ENCODE measurements at places on chromosomes 1 and 21.

- no peak for DNase-seq
These were observed at the start of gene ITGB2 for GRCh38 chr21:44920694-44921604. ITGB2 (minus strand) TSS chr21:44920899; CDS start chr21:44910782, 10,117 bp downstream.

- no peak for DNase-seq
These were observed 198.5 kb downstream of the DYRK1A start for GRCh38 chr21:37564924-37565529.

- no peak for DNase-seq
These were observed 239.3 kb downstream of the ASTN1 start for GRCh38 chr1:176925223-176925622.

- no peak for DNase-seq
These were observed 6.6 kb upstream of the FCGR2A start for GRCh38 chr1:161498646-161499045.

- DNase-seq: no peak
These were observed 267.8 kb downstream of the C1orf94 start for GRCh38 chr1:34444516-34444915.

DNA sequence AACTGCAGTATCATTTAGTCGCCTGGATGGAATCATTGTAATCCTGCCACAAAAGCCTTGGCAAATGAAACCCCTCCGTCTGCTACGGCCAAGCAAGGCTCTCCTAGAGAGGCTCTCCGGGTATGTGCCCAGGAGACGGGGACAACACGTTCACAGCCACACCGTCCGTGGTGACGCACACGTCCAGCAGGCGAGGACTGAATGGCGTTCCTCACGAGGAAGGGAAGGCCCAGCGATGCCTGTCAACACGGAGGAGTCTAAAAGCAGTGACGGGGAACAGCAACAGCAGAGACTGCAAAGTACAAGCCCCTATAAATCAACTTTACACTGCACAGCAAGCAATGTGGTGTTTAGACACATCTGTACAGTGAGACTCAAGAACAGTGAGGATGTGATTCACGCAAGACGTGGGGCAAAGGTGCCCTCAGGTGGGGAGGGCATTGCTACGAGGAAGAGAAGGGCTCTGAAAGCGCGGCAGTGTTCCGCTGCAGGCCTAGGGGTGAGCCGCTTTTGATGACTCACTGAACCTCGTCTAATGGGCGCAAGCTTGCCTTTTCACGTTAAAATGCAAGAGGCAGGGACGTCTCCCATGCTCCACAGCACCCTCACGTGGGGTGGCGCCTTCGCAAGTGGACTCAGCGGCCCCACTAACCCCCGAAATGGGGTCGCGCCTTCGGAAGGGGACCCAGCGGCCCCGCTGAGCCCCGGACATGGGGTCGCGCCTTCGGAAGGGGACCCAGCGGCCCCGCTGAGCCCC lies 6.8 kb downstream of the WRAP73 start:
- DNase-seq: no peak

DNA sequence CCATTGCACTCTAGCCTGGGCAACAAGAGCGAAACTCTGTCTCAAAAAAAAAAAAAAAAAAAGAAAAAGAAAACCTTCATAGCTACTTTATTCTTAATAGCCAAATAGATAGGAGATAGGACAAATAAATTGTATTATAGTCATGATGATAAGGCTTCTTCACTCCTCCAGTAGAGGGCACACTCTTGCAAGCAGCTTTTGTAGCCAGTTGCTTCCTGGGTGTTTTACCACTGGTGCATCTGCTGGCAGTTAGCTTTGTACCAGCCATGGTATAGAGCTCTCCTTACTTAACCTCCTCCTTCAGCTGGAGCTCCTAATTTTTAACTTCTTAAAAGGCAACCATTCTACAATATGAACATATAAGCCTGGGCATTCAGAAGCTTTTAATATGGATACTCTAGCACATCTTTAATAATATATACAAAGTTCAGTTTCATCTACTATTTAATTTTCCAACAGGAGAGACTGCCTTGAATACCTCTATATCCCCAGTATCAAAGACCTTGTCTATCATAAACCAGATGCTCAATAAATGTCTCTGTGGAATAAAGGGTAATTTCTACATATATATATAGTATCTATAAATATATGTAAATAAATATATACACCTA lies 35.8 kb downstream of the EVI5 start:
- DNase-seq: peak; percentile 13

GRCh38 chr21:36431252-36431651 lies 46.1 kb downstream of the CHAF1B start:
- no peak for DNase-seq

DNA sequence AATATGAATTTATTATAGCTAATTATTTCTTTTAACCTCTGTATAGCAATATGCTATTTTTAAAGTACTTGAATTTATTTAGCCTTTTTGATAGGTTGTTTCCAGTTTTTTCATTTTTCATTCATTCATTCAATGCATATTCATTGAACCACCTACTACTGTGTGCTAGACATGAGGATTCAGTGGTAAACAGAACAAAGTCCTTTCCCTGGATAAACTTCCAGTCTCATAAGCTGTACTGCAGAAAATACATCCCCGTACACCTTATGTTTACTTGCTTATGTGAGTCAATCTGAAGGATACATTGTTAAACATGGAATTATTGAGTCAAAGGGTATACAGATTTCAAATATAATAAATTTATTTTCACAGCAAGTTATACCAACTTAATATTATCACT lies 21.9 kb downstream of the AGL start:
- DNase-seq: no peak

DNA sequence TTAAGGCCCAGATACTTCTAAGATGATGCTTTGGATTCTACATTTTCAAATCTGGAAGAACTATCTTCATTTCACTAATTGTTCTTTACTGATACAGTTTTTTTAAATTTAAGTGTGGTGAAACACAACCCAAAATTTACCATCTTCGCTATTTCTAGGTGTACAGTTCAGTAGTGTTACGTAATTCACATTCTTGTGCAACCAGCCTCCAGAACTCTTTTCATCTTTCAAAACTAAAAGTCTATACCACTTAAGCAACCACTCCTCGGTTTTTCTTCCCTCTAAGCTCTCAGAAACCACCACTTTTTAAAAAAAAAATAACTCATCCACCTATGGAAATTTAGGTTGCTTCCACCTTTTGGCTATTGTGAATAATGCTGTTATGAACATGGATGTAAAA lies 220.7 kb downstream of the PDE4B start:
- no peak for DNase-seq

- no peak for DNase-seq
These were observed 1.9 kb downstream of the ELAVL4 start for GRCh38 chr1:50110656-50111055.

GRCh38 chr1:40438391-40439015 lies 11.8 kb upstream of the ZFP69B start:
- peak; percentile 32 for DNase-seq

DNA sequence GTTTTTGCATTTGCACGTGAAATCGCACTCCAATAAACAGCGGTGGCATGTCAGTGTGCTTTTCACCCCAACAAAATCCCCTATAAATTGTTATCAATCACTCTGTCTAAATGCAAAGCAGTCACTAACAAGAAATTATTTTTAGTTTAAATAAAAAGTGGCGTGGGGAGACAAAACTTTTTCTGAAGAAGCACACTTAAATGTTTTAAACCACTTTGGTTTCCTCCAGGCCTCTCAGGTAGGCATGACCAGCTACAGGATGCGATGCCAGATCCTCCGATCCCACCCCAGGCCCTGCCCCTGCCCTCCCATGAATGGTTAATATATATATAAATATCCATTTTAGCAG lies 3.6 kb downstream of the FMO1 start:
- no peak for DNase-seq

DNA sequence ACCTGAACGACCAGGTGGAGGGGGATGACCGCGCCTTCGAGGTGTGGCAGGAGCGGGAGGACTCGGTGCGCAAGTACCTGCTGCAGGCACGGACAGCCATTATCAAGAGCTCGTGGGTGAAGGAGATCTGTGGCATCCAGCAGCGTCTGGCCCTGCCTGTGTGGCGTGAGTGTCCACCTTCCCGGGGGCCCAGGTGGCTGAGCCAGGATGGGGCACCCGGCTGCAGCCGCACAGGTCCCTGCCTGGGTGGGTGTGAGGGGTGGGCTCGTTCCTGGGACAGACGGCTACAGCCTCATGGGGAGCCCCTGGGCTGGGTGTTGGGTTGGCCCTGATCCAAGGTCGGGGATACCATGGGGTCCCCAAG lies 65.2 kb downstream of the TRIM11 start:
- no peak for DNase-seq

DNA sequence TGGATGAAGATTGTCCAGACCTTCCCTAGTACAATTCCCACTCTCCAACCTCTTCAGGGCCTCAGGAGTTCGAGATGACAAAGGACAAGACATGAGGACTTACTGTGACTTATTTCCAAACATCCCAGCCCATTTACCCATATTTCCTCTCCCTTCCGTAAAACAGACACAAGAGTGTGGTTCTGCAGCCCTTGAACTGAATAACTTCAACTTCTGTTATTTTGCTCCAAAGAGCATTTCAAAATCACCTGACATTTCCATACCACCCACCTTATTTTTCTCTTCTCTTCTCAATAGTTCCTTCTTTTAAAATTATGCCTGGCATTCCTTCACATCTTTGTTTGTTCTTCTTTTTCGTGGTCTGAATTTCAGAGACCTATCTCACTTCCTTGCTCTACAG lies 8.7 kb upstream of the OR10K2 start:
- no peak for DNase-seq

DNA sequence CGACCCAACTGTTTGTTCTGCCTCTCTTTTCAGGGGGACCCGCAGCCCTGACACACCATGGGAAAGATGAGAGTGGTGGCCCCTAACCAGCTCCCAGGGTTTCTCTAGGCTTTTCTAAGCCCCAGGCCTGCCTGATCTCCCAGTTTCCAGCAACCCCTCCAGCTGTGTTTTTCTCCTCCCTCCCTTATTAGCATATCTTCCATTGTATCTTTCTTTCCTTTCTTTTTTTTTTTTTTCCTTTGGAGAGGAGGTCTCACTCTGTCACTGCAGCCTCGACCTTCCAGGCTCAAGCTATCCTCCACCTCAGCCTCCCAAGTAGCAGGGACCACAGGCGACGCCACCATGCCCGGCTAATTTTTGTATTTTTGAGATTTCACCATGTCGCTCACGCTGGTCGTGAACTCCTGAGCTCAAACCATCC lies 1.8 kb upstream of the CERS2 start:
- DNase-seq: no peak

- DNase-seq: no peak
These were observed 79.4 kb downstream of the PCSK9 start for GRCh38 chr1:55118651-55119329.

DNA sequence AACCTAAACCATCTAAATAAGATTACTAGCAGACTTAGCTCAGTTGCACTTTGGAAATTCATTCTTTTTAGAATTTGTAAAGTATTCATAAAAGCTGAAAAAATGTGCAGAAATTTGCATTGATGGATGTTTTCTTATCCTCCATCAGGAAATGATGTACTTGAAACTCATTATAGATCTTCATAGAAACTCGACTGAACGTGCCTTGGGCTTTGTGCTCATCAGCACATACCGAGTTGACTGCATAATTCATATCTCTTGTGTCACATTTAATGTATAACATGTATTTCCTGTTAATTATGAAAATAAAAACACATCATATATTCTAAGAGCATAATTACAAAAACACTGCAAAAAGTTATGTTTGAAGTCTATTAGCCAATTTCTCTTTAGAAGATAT lies 290.9 kb upstream of the NR5A2 start:
- DNase-seq: no peak

DNA sequence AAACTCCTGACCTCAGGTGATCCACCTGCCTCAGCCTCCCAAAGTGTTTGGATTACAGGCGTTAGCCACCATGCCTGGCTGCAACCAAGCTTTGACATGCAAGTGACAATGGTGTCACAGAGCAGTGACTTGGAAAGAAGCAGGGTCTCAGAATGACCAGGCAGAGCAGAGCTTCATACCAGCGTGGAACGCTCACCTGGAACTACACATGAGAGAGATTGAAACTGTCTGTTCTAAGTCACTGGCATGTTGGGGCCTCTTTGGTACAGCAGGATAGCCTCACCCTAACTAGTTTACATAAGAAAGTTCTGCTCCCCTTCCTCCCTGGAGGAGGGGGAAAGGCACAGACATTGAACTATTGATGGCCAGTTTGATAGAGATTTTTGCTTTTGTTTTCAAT lies 47.5 kb upstream of the ITPKB start:
- no peak for DNase-seq

- no peak for DNase-seq
These were observed 29.1 kb downstream of the B3GALT2 start for GRCh38 chr1:193157360-193157759.

- no peak for DNase-seq
These were observed 10.3 kb upstream of the EPS8L3 start for GRCh38 chr1:109773900-109774485.

DNA sequence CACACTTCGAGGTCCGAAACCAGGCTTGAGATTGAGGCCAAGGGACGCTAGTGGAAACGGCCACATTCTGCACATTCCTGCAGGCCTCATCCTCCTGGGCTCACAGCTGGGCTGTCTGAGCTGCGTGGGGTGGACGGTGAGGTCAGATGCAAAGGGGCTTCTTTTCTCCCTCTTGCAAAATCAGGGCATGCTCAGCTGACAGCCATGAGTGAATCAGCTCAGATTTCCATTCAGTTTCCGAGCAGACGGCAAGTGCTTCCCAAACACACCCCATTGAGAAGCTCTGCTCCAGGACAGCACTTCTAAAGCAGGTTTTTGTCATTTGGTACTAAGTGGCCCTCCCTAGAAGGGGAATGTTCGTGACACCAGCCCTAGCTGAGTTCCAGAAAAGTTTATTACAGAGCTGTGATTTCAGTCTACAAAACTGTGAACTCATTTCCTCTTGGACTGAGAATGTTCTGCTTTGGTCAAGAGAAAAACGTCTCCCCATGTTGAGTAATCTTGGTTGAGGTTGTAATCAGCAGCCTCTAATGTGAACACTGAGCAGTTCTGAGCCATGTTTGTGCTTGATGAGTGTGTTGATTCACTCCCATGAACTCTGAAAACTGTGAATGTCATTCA lies 10.0 kb downstream of the PDPN start:
- no peak for DNase-seq
